ENCODE measurements at places on chromosomes 11 and 22.

DNA sequence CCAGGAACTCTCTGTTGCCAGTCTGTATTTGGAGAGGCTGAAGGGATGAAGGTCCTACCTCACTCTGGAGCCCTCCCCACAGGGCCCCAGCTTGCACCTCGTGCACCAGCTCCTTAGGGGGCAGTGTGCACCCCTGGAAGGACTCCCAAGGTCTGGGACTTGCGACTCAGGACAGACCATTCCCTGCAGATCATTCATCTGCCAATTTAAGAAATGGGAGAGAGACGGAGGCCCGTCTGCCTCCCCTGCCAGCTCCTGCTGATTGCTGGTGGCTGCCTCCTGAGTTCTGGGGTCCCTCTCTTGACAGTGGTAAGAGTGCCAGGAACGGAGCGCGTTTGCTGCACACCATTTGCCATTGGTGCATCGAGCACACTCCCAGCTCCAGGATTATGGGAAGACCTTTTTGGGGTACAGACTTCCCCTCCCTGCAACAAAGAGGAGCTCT is 27.4 kb upstream of the MALAT1 start:
- no peak for DNase-seq

GRCh38 chr11:41404109-41404508 is 55.3 kb downstream of the LRRC4C start:
- DNase-seq: no peak

DNA sequence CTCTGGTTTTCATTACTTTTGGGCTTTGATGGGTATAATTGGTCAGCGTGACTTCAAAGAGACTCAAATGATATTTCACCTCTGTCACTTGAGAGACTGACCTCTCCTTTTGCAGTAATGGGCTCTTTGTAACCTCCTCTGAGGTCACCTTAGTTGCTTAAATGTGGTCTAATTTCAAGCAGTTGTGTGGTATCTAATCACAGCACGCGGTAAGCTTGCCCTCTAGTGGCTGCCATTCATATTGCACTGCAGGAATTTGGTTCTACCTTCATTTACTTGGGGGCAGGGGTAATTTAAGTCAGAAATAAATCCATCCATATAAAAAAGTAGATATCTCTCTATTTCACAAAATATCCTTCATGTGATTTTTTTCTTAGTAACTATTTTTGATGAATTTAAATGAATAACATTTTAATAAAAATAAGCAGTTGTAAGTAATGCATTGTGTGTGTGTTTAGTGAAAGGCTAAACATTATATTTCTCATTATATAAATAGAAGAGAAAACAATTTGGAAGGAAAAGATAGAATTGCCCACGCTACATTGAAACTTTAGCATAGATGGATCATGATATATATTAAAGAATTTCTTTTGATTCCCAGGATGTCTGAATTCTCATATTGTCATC is 55.0 kb upstream of the ANO3 start:
- DNase-seq: no peak

GRCh38 chr11:57072640-57073039 is 83.9 kb downstream of the OR5AK2 start:
- no peak for DNase-seq

DNA sequence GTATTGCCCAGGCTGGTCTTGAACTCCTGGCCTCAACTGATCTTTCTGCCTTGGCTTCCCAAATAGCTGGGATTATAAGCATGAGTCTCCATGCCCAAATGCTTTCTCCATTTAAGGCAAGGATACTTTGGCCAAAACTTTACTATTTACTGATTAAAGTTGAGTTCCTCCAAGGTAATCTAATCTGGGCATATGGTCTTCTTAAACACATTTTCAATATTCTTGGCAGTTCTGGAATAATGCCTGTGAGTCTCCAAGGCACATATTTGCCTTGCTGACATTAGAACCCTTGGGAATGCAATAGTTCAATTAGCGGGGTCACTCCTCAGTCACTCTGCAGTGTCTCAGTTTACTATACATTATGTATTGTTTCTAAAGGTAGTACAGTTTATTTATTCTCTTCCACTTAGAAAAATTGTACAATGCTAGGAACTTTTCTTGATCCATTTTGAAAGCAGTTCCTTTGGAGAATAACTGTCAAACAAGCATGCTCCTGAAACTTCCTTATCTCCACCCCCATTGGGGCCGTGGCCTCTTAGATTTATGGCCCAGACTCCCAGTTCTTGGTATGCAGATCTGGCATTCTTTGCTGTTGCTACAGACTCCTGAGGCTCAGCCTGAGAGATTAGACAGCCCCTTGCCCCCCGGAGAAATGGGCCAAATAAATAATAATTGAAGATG is 13.1 kb upstream of the RAB38 start:
- DNase-seq: no peak

DNA sequence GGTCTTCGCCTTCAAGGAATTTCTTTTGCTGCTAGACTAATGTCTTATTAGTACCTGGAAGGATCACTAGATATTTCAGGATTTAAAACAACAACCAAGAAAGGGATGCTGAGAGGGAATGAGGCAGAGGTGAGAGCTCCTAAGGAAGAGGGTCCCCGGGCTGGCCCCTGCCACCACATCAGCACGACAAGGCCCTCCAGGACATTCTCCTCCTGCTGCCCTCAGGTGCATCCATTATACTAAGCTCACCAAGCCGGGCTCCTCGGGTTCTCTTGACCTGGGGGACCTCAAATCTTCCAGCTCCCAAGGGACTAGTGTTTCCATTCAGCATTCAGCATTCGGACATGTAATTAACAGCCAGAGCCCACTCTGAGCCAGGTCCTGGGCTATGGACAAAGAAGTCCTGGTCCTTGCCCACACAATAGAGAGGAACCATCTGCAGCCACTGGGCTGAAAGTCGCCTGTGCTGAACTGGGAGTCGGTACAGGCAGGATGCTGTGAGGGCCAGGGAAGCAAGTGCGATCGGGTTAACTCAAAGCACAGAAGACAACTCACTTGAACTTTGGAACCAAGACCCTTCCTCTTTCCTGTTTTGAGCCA is 29.4 kb upstream of the OAF start:
- no peak for DNase-seq

- DNase-seq: no peak
Measured at GRCh38 chr11:62830904-62831519, 839 bp downstream of the STX5 start.

DNA sequence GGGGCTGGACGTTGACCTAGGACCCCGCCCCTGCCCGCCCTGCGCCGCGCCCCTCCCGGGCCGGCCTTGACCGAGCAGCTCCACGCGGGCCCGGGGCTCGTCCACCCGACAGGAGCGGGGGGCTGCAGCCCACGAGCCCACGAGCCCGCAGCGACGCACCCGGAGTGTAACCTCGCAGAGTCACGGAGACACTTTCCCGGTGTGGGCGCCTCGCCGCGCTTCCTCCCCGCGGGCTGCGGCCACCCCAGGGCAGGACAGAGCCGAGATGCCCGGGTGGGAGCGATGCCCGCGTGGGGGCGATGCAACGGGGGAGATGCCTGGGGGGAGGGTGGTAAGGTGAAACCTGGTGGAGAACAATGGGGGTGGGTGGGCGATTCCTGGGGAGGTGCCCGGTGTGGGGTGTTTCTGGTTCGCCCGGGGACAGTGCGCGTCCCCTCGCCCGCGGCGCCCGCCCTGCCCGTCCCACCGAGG is 4.9 kb upstream of the ZBED4 start:
- DNase-seq: no peak

DNA sequence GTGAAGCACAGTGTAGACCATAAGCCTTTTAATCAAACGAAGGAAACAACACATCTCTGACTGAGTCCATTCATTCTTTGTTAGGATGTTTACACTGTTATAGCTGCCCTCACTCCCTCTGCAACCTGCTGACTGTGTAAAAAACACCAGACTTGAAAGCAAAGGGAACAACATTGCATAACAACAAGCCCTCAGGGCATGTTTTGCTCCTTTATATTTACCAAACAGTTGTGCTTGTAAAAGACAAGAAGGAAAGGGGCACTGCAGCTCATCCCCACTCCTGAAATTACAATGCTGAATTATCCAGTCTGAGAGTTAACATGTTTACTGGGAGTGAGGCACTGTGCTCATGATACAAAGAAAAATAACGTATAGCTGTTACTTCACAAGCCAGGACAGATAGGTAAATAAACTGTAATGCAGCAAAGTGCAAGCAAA is 46.4 kb downstream of the RAB30 start:
- peak; percentile 68 for DNase-seq

- DNase-seq: peak; percentile 17
Measured at GRCh38 chr11:1050581-1051355, 14.2 kb upstream of the MUC6 start.

Measured in NCI-H1417 treated with DMSO at 0.1 percent for 48 hours (cell line).